PC-9 (cell line): ENCODE measurements at places on chromosomes 2 and 18. TPM values are rescaled to one million over a fixed set of nuclear protein-coding genes. Genes with fewer than 3 reads are reported as not detected.

The ATOH8 gene
- 0.25 TPM in 1 of 2 replicates, not detected in the other for total RNA-seq

The ZFAND2B gene
- total RNA-seq, result 24.6 and 39.4 TPM in 2 replicates

The TUBA4B gene
- total RNA-seq, result not detected in 2 replicates

The SIX2 gene
- 10.2 and 11.9 TPM in 2 replicates for total RNA-seq

The TMEM200C gene
- not detected in 2 replicates for total RNA-seq
